ENCODE measurements at places on chromosomes 4 and X. TPM values are rescaled to one million over a fixed set of nuclear protein-coding genes. Genes with fewer than 3 reads are reported as not detected.

The RIBC1 gene
- 0.49 TPM for total RNA-seq

The XPNPEP2 gene
- total RNA-seq = 4.1 TPM

The PDE6B gene
- 5.5 TPM for total RNA-seq

The EVC2 gene
- total RNA-seq = 7.2 TPM

The CT45A1 gene
- total RNA-seq = not detected

The MAMLD1 gene
- 2.1 TPM for total RNA-seq

The GSX2 gene
- not detected for total RNA-seq

The SLC25A4 gene
- 12.5 TPM for total RNA-seq

The SYN1 gene
- total RNA-seq = 0.30 TPM

The PPP4R3C gene
- not detected for total RNA-seq

The PGAM4 gene
- total RNA-seq = not detected

The MEPE gene
- total RNA-seq = not detected

The WDFY3 gene
- total RNA-seq = 109 TPM

The GBA3 gene
- 0.30 TPM for total RNA-seq

The ITM2A gene
- total RNA-seq = 138 TPM

The GLRA3 gene
- total RNA-seq = not detected

The MAGEC2 gene
- not detected for total RNA-seq

The SPANXA1 gene
- total RNA-seq = not detected

The NAP1L5 gene
- total RNA-seq = 8.6 TPM

The ARAF gene
- total RNA-seq = 11.9 TPM

The PRICKLE3 gene
- total RNA-seq = 8.1 TPM

The GAGE12E gene
- total RNA-seq = not detected

The C4orf36 gene
- total RNA-seq = 1.9 TPM

The RNF4 gene
- 44.1 TPM for total RNA-seq

The EDNRA gene
- total RNA-seq = 51.1 TPM

The SHISA3 gene
- 2.3 TPM for total RNA-seq

The SERTM2 gene
- total RNA-seq = 0.10 TPM

The TNIP2 gene
- 12.4 TPM for total RNA-seq

Data from skin of body (tissue), 3 donors.